Activated T-helper 1 cell treated with anti-CD3 and anti-CD28 coated beads, Interleukin-12 subunit alpha, Interleukin-12 subunit beta, Interleukin-2, Interleukin-4 antibody, amounts not matched to agents 30 ng/mL and 10 ng/mL and 1 ng/mL, durations not matched to agents 14 hours and 24 hours and 36 hours (primary cell): ENCODE measurements at places on chromosomes 7 and 10.
A peak's percentile ranks its signal among the peaks of the same experiment; 100 is the strongest.

DNA sequence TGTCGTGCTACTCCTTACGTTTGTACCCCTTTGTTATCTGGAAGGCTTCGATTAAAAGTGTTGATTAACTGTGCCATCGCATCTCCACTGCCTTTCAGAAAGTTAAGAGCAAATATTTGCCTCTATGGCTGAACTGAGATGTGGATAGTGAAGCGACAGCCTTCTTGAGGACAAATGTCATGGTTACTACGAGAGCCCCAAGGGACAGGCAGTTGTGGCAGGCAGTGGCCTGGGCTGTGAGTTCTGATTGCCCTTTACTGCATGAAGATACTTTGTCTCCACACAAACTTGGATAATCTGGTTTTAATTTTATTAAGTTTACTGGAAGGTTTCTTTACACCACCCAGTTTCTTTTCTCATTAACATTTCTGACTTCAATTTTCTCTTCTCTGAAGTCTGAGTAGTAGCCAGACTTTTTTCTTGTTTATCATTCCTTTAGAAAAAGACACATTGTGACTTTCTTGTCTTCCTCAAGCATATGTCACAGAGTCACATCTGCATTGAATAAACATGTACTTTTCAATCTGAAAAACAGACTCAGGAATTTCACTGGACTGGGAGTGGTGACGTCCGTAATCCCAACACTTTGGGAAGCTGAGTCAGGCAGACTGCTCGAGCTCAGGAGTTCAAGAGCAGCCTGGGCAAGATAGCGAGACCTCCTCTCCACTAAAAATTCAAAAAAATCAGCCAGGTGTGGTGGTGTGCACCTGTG is 1.5 kb downstream of the TAS2R41 start:
- H3K27ac ChIP-seq, result no peak overlapping the region
- peaks cover 4% of the 10 kb centered on the region for H3K27me3 ChIP-seq
- no peak for DNase-seq
- no peak overlapping the region for H3K4me3 ChIP-seq
- H3K36me3 ChIP-seq, result no peaks in the 10 kb centered on the region

- H3K27me3 ChIP-seq, result peaks cover 22% of the 10 kb centered on the region
- DNase-seq, result no peak
- peaks cover 4% of the 10 kb centered on the region for H3K36me3 ChIP-seq
- peak overlapping the region; percentile 19 for H3K27ac ChIP-seq
Observed at GRCh38 chr7:116949941-116950801, 3.1 kb upstream of the ST7 start.

GRCh38 chr10:18793951-18794350 is 134.7 kb downstream of the ARL5B start:
- no peaks in the 10 kb centered on the region for H3K27me3 ChIP-seq
- DNase-seq, result no peak
- no peaks in the 10 kb centered on the region for H3K4me1 ChIP-seq
- no peak overlapping the region for H3K27ac ChIP-seq
- H3K4me3 ChIP-seq, result no peak overlapping the region

DNA sequence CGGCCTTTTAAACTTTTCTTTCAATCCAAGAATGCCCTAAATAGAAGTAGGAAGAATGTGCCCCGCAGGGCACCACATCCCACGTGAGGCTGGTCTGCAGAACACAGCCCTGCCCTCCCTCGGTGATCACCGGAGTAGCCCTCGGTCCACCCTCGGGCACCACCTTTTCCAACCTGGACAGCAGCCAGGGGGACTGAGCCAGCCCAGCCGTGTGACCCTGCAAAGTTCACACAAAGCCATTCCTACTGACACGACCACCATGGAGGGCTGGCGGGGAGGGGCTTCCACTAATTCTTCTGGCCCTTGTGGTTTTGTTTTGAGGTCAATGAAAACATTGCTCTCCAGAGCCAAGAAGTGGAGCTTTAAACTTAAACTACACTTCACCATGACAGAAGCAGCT is 132.2 kb downstream of the TCERG1L start:
- H3K36me3 ChIP-seq, result no peaks in the 10 kb centered on the region
- DNase-seq, result no peak
- no peaks in the 10 kb centered on the region for H3K4me1 ChIP-seq
- no peaks in the 10 kb centered on the region for H3K27me3 ChIP-seq
- no peak overlapping the region for H3K27ac ChIP-seq

- H3K4me1 ChIP-seq, result no peaks in the 10 kb centered on the region
- DNase-seq, result no peak
- H3K4me3 ChIP-seq, result no peak overlapping the region
- peaks cover 2% of the 10 kb centered on the region for H3K27me3 ChIP-seq
- H3K27ac ChIP-seq, result no peak overlapping the region
- no peaks in the 10 kb centered on the region for H3K36me3 ChIP-seq
Observed at GRCh38 chr10:125086691-125087090, 73.7 kb downstream of the CTBP2 start.

GRCh38 chr7:159218607-159219006 is 73.9 kb upstream of the VIPR2 start:
- no peak for DNase-seq
- no peaks in the 10 kb centered on the region for H3K36me3 ChIP-seq
- H3K4me1 ChIP-seq, result no peaks in the 10 kb centered on the region
- H3K27ac ChIP-seq, result no peak overlapping the region

GRCh38 chr7:101630591-101630990 is 1.5 kb upstream of the MYL10 start:
- H3K4me3 ChIP-seq, result no peak overlapping the region
- no peaks in the 10 kb centered on the region for H3K4me1 ChIP-seq
- H3K36me3 ChIP-seq, result no peaks in the 10 kb centered on the region
- no peak overlapping the region for H3K27ac ChIP-seq

DNA sequence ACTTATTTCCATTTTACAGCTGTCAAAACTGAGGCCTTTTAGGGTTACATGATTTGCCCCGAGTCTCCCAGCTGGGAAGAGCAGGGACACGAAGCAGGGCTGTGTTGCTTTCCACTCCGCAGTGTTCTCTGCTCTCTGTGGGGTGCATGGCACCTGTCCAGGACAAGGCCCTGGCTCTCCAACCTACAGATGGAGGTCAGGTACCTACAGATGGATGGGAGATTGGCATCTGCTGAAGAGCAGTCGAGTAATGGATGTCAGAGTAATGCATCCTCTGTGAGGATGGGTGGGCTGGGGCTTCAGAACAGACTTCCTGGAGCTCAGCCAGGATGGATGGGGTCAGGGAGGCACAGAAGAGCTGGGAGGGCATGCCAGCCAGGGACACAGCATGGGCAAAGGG is 85.0 kb downstream of the EMX2 start:
- no peaks in the 10 kb centered on the region for H3K4me1 ChIP-seq
- no peak overlapping the region for H3K27ac ChIP-seq
- H3K4me3 ChIP-seq, result no peak overlapping the region
- no peaks in the 10 kb centered on the region for H3K36me3 ChIP-seq

DNA sequence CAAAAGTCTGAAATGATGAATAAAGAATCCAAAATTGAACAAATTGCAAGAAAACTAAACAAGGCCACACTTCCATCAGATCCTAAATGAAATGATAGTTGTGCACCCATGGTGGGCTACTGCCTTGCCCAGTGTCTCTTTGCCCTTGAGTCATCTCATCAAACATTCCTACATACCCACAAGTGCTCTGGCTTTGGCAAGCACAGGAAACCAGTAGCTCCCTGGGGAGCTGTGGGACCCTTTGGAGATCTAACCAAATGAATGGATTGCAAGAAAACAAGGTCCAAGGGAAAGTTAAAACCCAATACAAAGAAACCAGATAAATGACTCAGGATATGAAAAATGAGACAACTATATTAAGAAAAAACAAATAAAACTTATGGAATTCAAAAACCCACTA is 129.8 kb upstream of the TMEM229A start:
- no peaks in the 10 kb centered on the region for H3K4me1 ChIP-seq
- H3K36me3 ChIP-seq, result no peaks in the 10 kb centered on the region
- no peak for DNase-seq
- no peak overlapping the region for H3K4me3 ChIP-seq
- H3K27ac ChIP-seq, result no peak overlapping the region
- H3K27me3 ChIP-seq, result no peaks in the 10 kb centered on the region

DNA sequence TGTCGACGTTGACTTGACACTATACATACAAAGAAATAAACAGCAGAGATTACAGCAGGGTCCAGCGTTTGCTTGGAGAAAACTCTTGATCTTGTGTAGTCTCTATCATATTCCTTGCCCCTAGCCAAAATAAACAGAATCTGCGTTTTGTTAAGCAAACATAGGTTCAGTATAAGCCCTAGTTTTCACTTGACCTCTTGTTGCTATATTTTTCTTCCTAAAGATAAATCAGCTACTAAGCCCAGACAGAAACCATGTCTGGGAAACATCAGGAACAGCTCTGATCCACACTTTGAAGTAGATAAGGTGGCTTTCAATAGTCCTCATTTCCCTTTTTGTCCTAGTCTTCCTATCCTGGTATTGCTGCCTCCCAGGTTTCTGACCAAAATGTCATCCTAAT is 328.2 kb upstream of the MAGI2 start:
- H3K4me1 ChIP-seq, result no peaks in the 10 kb centered on the region
- H3K27me3 ChIP-seq, result no peaks in the 10 kb centered on the region
- DNase-seq, result no peak
- H3K27ac ChIP-seq, result no peak overlapping the region

DNA sequence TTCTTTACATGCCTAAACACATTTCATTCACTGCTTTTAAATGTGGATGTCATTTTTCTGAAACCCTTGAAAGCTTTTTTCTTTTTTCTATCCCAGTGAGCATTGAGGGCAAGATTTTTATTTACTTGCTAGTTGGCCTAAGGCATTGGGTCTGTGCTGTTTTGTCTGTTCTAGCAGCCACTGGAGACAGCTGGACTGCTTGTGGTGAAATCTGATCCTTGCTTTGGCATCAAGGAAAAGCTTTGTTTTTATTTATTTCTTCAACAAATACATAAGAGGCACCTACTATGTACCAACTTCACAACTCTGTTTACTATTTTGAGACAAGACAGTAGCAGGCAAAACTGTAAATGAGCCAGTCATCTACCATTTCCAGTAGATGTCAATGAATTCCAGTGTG is 28.4 kb upstream of the PDLIM1 start:
- H3K4me1 ChIP-seq, result no peaks in the 10 kb centered on the region
- DNase-seq, result no peak
- no peak overlapping the region for H3K27ac ChIP-seq
- H3K4me3 ChIP-seq, result no peak overlapping the region
- H3K36me3 ChIP-seq, result no peaks in the 10 kb centered on the region
- H3K27me3 ChIP-seq, result peaks cover 9% of the 10 kb centered on the region

DNA sequence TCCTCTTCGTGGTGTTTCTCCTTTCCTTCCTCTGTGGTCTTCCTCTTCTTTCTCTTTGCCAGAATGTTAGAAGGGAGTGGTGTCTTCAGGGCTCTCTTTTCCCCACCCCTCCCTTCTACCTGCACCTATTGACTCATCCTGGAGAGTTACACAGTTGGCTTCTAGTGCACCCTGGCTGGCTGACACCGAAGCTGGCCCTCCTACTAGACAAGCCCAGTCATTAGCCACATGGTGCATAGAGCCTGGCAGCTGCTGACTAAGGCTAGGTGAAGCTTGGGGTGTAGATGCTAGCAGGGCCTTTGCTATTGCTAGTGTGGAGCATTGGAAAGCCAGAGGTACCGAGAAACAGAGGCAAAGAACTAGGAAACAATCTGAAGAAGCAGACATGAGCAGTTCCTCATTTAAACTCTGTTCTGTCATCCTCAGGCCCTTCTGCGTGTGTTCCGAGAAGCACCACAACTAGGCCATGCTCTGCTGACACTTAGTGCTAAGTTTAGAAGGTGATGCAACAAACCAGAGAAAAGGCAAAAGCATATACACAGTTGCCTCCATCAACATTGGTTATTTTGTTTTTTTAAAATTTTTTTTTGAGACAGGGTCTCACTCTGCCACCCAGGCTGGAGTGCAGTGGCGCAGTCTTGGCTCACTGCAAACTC is 213.9 kb downstream of the BAMBI start:
- H3K27me3 ChIP-seq, result peaks cover 2% of the 10 kb centered on the region
- H3K4me3 ChIP-seq, result no peak overlapping the region
- no peak overlapping the region for H3K27ac ChIP-seq
- H3K36me3 ChIP-seq, result no peaks in the 10 kb centered on the region
- no peak for DNase-seq

DNA sequence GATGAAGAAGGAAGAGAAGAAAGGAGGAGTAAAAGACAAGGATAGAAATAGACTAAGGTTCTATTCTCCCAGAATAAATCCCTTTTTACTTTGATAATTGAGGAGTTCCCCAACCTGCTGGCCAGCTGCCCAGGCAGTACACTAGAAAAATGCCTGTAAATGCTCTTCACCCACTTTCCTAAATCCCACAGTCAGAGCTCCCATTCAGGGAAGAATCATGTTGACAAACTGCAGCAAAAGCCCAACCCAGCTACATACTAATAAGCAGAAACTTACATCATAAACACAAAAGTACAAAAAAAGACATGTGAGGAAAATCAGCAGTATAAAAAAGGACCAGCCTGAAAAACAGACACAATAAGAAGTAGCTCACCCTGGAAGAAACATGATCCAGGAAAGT is 15.8 kb upstream of the KDM7A start:
- DNase-seq, result no peak
- H3K4me3 ChIP-seq, result no peak overlapping the region
- no peak overlapping the region for H3K27ac ChIP-seq
- peaks cover 21% of the 10 kb centered on the region for H3K4me1 ChIP-seq
- H3K36me3 ChIP-seq, result peaks cover 7% of the 10 kb centered on the region

DNA sequence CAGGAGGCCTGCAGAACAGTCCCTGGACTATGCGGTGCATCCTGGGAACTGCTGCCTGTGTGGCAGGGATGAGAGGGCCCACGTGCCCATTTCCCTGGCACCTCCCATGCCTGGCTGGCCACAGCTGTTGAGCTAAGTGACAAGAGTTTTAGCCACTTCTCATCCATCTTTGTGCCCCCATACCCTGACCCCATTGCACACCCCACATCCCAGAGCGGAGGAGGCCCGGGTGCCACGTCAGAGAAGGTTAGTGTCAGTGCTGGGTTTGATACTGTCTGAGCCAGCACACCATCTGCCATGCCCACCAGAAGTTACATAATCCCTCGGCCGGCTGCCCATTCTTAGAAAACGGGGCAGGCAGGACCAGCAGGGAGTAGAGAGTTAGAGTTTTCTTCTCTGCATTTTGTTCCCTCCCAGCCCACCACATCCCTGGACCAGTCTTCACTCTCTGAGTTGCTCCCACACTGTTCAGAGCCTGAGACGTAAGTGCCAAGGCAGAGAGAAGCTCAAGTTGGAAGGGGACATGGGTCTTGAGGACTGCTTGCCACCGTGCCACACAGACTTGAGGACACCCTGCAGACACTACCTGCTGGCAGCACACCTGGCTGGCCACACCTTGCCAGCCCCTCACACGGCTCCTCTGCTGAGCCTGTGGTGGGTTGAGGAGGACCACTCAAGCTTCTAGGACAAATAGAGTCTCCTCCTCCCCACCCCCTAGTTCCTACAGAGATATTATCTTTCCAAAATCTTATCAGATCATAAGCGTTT is 13.1 kb downstream of the UNC5B start:
- no peak overlapping the region for H3K4me3 ChIP-seq
- H3K36me3 ChIP-seq, result no peaks in the 10 kb centered on the region
- no peak for DNase-seq
